Activated CD4-positive, CD25-positive, alpha-beta regulatory T cell treated with anti-CD3 and anti-CD28 coated beads, Interleukin-2, amount 50 U/mL, for 16 hours (primary cell): ENCODE measurements at places on chromosomes 5 and 9.

DNA sequence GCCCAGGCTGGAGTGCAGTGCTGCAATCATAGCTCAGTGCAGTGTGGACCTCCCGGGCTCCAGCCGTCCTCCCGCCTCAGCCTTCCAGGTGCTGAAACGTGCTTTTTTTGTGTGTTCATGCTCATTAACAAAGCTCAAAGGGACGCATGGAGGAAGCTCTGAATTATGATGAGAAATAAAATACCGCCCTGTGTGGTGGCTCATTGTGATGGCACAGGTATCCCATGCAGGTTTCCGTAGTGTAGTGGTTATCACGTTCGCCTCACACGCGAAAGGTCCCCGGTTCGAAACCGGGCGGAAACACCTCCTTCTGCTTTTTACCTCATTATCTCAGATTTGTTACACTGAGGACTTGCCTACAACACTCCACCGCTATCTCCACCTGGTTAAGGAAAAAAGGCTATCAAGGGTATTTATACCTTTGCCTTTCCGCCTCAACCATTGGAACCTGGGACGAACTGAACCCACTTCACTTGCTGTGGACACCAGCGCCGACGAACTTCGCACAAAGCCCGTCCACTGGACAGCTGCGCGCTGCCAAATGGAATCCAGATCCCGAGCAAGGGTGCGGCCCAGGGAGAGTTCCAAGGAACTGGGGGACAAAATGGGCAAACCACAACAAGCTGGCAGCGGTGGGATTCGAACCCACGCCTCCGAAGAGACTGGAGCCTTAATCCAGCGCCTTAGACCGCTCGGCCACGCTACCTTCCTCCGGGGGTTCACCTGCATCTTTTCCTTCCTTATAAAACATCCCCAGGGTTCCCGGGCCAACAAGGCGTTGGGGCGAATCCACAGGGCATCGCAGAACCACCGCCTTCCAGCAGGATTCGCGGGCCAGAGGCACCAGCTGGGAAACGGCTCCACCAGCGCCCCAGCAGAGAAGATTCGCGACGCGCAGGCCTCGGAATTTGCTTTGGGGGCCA, 26.3 kb downstream of the OR2V2 start:
- no peak for DNase-seq

GRCh38 chr9:101063192-101063591, 34.7 kb downstream of the PLPPR1 start:
- no peak for DNase-seq

GRCh38 chr5:145830594-145830993, 4.5 kb downstream of the PRELID2 start:
- DNase-seq, result no peak

DNA sequence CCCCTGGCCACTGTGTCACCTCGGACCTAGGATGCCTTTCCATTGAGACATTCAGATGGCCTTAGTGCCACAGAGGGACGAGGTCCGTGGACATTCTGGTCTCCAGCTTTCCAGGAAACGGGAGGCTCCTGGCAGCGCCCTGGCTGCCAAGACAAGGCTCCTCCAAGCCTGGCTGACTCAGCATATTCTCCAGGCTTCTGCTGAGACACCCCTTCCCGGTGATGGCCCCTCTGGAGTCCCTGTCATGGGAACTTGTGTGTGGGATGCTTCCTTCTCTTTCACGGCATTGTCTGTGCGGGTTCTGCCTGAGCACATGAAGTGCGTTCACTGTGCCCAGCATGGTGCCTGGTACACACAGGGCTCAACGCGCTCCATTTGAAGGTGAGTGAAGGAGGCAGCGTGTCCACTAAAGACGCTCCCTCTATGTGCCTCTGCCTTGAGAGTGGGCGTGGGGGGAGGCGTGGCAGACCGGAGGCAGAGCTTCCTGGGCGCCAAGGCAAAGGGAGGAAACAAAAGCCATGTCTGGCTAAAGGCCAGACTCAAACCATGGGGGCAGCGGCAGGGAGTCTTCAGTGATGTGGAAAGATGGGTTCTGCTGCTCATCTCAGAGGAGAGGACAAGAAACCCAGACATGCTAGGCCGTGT, 46.4 kb upstream of the PRRC2B start:
- no peak for DNase-seq

DNA sequence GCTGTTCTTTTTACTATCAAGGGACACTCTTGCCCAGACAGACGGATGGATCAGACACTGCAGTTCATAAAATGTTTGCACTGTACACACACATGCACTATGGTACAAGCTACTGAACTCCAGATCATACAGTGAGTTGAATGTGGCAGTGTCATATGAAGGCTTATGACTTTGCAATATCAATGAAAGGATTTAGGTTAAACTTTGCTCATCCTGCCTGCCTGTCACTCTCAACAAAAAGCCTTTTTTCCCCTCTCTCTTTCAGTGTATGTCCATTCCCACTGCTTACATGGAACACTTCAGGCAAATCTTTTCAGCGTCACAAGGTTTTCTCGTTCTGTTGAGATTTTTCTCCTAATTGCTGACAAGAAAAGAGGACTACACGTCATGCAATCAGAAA, 97.4 kb downstream of the BNC2 start:
- no peak for DNase-seq

DNA sequence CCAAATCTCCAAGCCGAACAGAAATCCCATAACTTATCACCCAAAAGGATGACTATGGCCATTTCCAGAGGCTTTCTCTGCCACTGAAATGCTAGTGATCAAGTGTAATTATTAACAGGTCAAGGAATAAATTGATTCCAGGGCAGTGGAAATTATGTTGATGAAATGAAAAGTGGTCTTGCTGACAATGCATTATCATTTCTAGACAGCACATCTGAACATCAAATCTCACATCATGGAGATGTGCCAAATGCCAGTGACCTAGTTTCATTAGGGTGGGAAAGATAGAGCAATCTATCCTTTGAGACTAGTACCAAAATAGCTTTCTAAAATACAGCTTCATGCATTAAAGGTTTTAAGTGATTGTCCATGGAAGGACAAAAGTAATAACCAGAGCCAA, 86.1 kb downstream of the AUH start:
- DNase-seq, result no peak

- DNase-seq, result no peak
Observed at GRCh38 chr5:129631961-129632360, 115.9 kb upstream of the MINAR2 start.

- DNase-seq, result no peak
Observed at GRCh38 chr9:26399556-26399955, 493.0 kb downstream of the CAAP1 start.
